Stimulated activated CD8-positive, alpha-beta memory T cell treated with anti-CD3 and anti-CD28 coated beads, Interleukin-4, amount 100 ng/mL, for 1 hour (primary cell): ENCODE measurements at places on chromosomes 12 and 14.
A peak's percentile ranks its signal among the peaks of the same experiment; 100 is the strongest.

GRCh38 chr12:57476993-57477709 is 2.5 kb downstream of the ARHGAP9 start:
- DNase-seq, result no peak

DNA sequence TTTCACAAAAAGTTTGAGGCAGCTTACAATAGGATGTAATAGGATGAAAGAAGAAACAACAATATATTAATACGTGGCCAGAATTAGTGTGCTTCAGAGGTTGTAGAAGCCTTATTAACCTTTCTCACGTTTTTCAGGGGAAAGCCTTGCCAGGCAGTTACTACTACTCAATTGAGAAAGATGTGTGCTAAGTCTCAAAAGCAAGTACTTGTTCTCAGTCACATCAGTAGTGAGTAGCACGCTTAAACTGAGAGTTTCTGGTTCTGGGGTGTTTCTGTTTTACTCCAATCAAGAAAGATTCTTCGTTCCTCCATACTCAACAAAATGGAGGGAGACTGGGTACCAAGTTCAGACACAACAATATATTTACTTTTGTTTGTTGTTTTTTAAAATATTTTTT is 38.7 kb downstream of the KLC1 start:
- DNase-seq, result no peak

GRCh38 chr12:19630536-19630935 is 191.2 kb downstream of the AEBP2 start:
- DNase-seq, result no peak

- DNase-seq, result no peak
Observed at GRCh38 chr14:97490521-97491070, 693.4 kb downstream of the VRK1 start.

GRCh38 chr14:49479432-49479831 is 106.7 kb downstream of the RPS29 start:
- no peak for DNase-seq

DNA sequence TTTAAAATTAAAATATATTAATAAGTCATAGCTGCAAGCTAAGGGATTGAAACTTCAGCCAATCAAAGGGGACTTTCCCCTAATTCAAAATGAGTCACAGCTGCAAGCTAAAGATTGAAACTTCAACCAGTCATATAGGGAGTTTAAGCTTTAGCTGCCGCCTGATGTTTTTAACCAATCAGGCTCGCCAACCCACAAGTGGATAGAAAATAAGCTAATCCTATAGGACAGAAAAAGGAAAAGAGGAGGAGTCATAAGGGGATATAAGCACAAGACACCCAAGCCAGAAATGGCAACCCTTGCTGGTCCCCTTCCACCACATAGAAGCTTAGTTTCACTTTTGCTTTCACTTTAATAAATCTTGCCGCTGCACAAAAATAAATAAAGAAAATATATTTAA is 1154.6 kb downstream of the GALC start:
- DNase-seq, result no peak

- peak; percentile 4 for DNase-seq
Observed at GRCh38 chr12:46342562-46343033, 30.0 kb downstream of the SLC38A2 start.
